ENCODE measurements at places on chromosomes 7 and 10.

DNA sequence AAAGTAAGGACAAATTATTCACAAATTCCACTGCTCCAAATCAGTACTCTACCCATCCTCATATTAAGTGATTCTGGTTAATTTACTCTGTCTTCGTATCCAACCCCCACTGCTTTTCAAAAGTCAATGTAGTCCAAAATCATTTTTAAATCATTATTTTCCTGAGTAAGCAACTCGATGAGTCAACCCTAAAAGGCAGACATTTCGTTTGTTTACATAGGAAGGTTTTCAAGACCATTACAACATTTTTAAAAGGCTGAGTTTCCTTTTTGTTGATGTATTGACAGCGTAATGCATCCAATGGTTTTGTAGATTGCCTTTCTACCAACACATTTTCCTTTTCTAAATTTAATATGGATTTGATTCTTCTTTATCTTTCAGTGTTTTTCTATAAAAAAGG, 523.0 kb upstream of the ANKRD30A start:
- DNase-seq: no peak

DNA sequence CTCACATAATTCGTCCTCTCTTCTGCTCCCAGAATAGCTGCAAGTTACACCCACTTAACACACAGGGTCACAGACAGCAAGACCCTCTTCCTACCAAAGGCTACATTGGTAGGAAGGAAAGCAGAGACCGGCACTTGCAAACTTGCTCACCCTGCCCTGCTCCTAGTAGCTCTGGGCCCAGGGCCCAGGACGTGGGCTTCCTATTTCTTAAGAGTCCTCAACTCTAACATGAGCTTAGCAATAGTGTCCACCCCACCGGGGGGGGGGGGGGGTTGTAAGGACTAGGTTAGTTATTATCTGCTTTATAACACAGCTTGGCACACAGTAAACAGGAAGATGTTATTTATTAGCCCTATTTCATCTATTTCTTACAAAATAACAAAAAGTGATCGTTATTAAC, 106.6 kb downstream of the GRB10 start:
- DNase-seq: no peak

DNA sequence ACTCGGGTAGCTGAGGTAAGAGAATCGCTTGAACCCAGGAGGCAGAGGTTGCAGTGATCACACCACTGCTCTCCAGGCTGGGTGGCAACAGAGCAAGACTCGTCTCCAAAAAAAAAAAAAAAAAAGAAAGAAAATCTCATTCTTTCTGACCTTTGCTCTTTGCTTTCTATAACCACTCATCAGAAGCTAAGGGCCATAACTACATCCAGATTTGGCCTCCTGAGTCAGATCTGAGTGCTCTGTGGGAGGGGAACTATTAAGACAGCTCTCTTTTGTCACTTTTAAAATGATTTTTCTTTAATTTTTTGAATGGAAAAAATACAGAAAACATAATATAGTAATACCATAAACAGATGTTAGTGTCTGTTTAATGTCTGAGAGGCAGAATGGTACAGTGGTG, 210.1 kb downstream of the KIAA1217 start:
- no peak for DNase-seq

DNA sequence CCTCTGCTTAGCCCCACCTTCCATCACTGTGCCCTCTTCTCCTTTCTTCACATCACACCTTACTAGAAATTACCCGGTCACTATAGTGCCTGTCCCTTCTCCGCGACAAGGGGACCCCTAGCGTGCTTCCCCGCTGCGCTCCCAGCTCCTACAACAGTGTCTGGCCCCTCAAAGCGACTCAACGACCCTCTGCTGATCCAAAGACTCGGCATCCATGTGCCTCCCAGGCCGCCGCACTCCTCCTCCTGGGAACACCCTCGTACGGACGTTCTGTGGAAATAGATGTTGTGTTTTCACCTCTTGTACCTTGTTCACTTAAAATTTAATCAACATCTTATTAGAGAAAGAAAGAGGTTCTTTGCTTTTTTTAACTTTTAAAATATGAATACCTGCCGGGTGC, 463.5 kb downstream of the DNAJB6 start:
- DNase-seq: no peak

All from activated gamma-delta T cell treated with Interleukin-2 at 50 U/mL for 16 hours (primary cell).